ENCODE measurements at places on chromosomes 1 and 21.

- no peak for DNase-seq
These were observed 114.3 kb upstream of the RUNX1 start for GRCh38 chr21:35163411-35163810.

DNA sequence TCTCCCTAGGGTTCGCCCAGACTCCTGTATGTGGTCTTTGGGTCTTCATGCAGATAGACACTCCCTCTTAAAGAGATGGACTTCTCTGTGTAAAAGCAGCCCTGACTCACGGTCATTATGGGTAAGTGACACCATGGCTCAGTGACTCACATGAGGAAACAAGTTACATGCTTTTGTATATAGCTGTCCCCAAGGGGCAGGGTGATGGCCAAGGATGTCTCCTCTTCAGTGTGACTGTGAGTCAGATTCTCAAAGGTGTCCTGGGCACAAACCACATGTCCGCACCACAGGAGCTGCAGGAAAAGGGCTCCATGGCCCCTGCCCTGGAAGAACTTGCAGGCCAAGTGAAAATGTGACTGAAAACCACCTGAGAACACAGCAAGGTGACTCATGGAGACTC, 380.4 kb downstream of the NPHP4 start:
- DNase-seq = no peak

- no peak for DNase-seq
These were observed 25.2 kb upstream of the SSX2IP start for GRCh38 chr1:84715342-84716019.

- DNase-seq = peak; percentile 79
These were observed at the start of gene CBR3 for GRCh38 chr21:36134803-36135390. Gene CBR3 (plus strand): TSS chr21:36135079. CDS start chr21:36135193, 114 bp downstream.

GRCh38 chr21:39640754-39641153, 28.0 kb downstream of the B3GALT5 start:
- DNase-seq = no peak

- no peak for DNase-seq
These were observed 38.9 kb downstream of the DMAP1 start for GRCh38 chr1:44251989-44252671.

GRCh38 chr1:15386164-15386749, 23.4 kb upstream of the EFHD2 start:
- peak; percentile 29 for DNase-seq

DNA sequence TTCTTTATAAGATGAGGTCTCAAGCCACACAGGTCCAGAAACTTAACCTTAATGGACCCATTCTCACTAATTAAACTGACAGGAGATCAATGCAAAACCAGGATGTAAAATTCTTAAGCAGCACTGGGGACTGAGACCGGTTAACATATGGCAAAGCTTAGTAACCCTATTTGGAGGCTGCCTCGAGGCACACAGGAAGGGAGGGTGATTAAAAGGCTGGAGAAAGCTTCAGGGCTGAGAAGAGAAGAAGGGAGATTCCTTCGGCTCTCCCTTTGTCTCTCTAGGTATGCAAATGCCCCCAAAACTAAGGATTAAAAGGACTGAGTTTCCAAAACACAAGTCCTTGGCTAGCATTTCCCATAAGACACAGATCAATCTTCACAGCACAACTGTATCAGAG, 120.8 kb upstream of the DSCAM start:
- DNase-seq = no peak

DNA sequence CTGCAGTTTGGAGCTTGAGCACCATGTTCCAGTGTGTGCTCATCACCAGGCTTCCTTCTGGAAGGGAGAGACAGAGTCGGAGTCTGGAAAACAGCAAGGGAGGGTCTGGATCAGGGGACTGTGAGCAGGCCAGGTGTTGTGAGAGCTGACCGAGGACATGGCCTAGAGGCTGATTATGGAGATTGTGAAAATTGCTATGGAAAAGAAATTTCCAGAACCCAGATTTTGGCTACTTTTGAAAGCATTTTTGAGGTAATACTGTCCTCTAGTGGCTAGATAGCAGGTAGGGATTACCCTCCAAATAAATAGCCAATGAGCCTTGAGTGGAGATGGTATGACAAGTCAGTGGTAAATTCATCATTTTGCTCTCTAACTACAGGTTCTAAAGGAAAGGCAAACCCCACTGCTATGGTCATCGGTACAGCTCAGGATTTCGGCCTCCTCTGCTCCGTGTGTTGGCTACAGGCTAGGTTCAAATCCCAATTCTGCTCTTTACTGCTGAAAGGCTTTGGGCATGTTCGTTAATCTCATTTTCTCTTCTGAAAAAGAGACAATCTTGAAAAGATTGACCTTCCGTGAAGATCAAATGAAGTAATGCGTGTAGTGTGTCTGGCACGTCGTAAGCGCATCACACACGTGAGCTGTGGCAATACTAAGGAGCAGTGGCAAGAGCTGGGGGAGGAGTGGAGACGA, 1.0 kb upstream of the HAO2 start:
- DNase-seq = no peak

DNA sequence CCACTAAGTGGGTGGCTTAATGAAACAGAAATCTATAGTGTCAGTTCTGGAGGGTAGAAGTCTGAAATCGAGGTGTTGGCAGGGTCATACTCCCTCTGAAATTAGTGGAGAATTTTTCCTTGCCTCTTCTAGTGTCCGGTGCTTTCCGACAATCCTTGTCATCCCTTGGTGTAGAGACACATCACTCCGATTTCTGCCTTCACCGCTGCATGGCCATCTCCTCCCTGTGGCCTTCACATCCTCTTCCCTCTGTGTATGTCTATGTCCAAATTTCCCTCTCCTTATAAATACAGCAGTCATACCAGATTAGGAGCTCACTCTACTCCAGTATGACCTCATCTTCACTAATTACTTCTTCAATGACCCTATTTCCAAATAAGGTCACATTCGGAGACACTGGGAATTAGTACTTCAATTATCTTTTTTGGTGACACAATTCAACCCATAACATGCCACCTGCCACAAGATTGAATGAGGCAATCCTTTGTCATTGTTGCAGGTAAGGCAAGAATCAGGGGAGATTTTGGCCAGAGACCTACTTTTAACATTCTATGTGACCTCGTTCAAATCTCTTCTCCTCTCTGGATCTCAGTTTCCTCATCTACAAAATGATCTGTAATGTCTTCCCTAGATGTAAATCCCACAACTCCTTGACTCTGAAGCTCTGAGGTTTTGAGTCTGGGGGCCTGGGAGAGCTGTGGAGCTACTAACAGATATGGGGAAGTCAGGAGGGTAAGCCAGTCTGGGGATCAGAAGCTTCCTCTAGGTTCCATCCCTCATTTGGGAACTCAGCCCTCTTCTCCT, 16.1 kb downstream of the NAV1 start:
- no peak for DNase-seq

- no peak for DNase-seq
These were observed 20.7 kb upstream of the PADI4 start for GRCh38 chr1:17287130-17287776.

DNA sequence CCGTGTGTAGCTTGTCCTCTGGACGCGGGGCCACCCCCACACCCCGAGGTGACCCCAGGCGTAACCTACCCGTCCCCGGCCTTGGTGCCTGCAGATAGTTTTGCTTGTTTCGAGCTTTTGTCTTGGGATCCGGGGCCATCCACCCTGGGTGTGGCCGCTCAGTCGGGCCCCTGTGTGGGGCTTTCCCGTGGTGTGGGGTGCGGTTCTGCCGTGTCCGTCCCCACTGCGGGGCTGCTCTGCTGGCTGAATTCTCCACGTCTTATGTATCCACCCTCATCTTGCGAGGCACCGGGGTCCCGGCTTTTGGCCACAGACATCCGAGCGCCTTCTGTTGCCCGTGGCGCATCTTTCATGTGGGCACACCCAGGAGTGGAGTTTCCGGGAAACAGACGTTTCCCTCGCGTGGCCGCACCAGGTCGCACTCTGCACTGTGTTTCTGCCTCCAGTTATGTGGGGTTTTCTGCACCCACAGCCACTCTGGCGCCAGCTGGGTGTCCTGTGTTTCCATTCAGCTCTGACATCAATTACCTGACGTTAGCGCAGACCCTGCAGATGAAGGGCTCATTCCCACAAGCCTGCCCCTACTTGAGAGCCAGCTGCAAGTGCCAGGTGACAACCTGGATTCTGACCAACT, 64.9 kb downstream of the PRKCZ start:
- DNase-seq = no peak

GRCh38 chr1:34165422-34165921, 442 bp upstream of the CSMD2 start:
- no peak for DNase-seq
